ENCODE measurements at places on chromosomes 7 and 10.
A peak's percentile ranks its signal among the peaks of the same experiment; 100 is the strongest.

- no peak for DNase-seq
Observed at GRCh38 chr10:111338805-111339204, 262.0 kb downstream of the ADRA2A start.

DNA sequence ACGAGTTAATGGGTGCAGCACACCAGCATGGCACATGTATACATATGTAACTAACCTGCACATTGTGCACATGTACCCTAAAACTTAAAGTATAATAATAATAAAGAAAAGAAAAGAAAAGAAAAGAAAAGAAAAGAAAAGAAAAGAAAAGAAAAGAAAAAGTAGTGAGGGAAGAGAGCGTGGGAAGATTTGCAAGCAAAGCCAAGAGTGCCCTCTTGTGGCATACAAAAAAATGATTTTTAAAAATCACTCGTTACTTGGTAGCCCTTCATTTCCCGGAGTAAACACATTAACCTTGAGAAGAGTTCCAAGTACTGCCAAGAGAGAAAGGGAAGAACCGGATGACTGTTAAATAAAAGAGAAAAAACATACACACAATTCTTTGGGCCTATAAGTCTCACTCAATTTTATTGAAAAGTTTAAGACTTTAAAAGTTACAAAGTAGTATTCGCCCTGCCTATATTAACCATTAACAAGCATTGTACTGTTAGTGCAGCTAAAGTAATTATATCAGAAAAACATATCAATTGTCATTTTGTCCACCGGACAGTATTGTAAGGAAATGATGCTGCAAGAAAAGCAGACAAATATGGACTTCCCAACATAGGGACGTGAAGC lies 6.2 kb upstream of the CH25H start:
- DNase-seq = peak; percentile 15

GRCh38 chr7:92641921-92642511 lies 51.8 kb upstream of the FAM133B start:
- DNase-seq = no peak

DNA sequence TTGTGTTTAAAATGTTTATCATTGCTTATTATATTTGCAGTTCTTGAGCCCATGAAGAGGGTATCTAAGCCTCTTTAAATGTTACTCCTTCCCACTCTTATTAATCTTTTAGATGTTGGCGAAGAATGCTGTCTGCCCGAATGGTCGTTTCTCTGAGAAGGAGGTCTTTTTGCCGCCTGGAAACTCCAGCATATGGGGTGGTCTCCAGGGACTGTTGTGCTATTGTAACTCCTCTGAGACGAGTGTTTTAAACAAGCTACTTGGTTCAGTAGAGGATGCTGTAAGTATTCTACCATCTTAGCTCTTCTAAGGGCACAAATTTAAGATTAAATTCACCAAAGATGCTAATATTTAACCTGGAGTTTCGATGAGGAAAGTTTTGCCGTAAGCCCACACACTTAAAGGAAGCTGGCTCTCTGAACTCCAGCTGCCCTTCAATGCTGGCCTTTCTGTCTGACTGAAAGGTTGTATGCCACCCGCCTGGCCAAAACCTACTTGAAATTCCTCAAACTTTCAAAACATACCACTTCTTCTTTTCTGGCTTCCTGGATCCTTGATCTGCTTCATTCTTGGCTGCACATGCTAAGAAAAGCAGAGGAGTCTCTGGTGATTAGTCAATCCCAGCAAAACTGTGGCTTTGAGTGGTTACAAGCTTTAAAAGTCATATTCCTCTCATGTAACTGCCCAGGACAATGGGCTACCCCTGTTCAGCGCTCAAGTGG lies 74.7 kb downstream of the ABCA13 start:
- no peak for DNase-seq

- DNase-seq = no peak
Observed at GRCh38 chr10:129642427-129642826, 175.4 kb downstream of the MGMT start.

- DNase-seq = no peak
Observed at GRCh38 chr10:77685432-77685831, 47.8 kb upstream of the KCNMA1 start.

- no peak for DNase-seq
Observed at GRCh38 chr10:128711806-128712205, 585.6 kb upstream of the MKI67 start.

DNA sequence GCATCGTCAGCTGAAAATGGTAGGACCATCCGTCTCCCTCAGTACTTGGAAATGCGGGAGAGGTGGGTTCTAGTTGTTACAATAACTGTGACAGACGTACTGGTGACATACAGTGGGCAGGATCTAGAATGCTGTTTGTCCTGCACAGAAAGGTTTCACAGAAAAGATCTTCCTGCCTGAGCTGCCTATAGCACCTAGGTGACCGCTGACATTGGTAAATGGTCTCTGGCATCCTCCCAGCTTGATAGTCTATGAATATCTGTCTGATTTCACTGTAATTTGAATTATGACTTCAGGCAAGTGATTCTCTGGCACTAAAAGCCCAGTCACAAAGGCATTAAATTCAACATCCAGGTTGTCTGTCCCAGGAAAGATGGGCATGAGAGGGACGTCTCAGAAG lies 38.2 kb upstream of the CCDC3 start:
- no peak for DNase-seq

- DNase-seq = no peak
Observed at GRCh38 chr10:113971349-113971973, 72.2 kb upstream of the ADRB1 start.

DNA sequence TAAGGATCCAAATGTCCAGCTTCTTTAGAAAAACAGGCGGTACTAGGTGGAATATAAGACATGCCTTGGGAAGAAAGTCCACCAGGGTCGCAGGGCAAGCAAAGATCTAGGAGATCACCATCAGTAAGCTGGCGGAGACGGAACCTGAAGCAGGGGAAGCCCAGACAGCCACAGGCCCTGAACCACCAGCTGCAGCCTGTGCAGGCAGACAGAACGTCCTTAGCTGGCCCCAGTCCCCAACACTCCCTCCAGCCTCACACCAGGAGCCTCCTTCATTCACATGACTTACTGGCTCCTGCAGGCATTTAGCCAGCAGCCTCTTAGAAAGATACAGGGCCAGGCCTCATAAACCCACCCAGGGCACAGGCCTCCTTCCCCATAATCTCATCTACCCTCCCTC lies 17.4 kb downstream of the RGS10 start:
- DNase-seq = no peak

- no peak for DNase-seq
Observed at GRCh38 chr10:111018021-111018420, 58.8 kb upstream of the ADRA2A start.

GRCh38 chr7:104550362-104550761 lies 222.0 kb downstream of the LHFPL3 start:
- no peak for DNase-seq

GRCh38 chr10:102712089-102712488 lies 2.1 kb downstream of the ARL3 start:
- DNase-seq = no peak

DNA sequence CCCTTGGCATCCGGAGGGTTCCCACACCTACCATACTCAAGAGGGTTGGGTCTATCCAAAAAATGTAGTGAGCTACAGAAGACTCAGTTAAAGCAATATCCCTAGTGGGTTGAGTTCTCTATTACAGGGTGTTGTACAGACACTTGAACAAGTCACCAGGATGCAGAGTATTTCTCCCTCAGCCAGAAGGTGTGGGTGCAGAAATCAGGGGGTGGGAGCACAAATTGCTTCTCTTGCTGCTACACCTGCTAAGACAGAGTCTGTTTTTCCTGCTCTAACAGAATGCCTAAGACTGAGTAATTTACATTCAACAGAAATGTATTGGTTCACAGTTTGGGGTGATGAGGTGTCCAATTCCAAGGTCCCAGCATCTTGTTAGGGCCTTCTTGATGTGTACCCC lies 433.4 kb downstream of the TCERG1L start:
- DNase-seq = no peak

DNA sequence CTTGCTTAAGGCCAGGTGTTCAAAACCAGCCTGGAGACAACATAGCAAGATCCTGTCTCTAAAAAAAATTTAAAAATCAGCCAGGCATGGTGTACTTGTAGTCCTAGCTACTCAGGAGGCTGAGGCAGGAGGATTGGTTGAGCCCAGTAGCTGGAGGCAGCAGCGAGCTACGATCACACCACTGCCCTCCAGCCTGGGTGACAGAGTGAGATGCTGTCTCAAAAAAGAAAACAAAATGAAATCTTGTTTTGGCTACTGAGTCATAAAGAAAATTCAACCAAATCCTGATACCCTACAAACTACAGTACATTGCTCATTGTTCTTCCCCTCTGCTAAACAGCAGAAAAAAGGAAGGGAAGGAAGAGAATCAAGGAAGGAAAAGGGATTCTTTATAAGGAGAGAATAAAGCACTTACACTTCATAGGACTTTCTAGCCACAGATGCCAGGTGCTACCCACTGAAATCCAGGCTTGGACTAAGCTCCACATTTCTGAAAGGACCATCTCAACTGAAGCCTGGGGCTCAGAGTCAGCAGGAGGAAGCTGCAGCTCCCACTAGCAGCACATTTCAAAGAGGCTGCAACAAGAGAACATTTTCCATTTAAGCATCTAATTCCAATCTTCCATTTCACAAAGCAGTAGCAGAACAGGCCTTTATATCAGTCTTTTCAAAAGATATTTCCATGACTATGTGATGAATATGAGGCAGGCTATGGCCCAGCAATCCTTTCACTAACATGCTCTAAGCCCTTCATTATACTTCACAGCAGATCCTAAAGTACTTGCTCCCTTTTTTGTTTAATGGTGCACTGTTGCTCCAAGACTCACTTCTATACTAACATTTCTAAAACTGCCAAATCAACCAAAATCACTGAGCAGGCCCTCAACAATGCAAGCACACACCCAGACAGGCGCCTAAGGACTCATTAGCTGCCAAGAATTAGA lies 13.5 kb downstream of the TNPO3 start:
- DNase-seq = no peak

- no peak for DNase-seq
Observed at GRCh38 chr7:146720195-146720594, 603.6 kb downstream of the CNTNAP2 start.

GRCh38 chr7:138945154-138945553 lies 36.0 kb downstream of the KIAA1549 start:
- no peak for DNase-seq

GRCh38 chr7:55552320-55553023 lies 19.8 kb downstream of the VOPP1 start:
- no peak for DNase-seq

- DNase-seq = no peak
Observed at GRCh38 chr7:55110993-55111361, 92.2 kb downstream of the EGFR start.

GRCh38 chr10:24343686-24344085 lies 134.7 kb downstream of the KIAA1217 start:
- DNase-seq = no peak

GRCh38 chr7:149207324-149208035 lies 12.1 kb downstream of the ZNF282 start:
- no peak for DNase-seq

DNA sequence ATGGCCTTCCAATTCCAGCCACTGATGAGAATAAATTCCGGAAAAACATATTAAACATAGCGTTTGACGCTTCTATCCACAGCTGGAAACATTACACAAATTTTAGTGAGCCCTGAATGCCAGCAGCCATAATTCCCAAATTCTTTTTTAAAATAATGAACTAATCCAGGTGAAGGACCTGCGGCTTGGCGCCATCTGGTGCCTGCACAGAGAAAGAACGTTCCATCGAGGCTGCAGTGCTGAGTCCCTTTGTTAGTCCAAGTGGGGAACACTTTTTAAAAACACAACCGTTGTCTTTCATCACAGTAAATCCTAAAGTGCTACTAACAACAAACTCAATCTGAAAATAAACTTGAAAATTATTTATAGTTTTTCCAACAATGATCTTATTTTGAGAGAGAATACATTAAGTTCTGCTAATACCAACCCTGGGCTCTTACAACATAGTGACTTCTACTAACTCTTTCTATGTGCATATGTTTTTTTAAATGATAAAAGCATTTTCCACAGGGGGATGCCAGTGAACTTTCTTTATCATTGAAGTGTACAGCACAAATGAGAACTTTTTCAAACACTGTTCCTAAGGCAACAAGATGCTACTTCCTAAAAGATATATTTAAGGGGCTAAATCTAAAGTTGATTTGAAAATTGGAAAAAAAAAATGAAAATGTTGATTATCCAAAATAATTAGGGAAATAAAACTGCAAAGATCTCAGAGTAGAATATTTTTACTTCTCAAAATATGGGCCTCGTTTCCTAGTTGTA lies 166.9 kb upstream of the RNF32 start:
- DNase-seq = peak; percentile 9

- DNase-seq = no peak
Observed at GRCh38 chr10:33919244-33919643, 584.8 kb upstream of the NRP1 start.

DNA sequence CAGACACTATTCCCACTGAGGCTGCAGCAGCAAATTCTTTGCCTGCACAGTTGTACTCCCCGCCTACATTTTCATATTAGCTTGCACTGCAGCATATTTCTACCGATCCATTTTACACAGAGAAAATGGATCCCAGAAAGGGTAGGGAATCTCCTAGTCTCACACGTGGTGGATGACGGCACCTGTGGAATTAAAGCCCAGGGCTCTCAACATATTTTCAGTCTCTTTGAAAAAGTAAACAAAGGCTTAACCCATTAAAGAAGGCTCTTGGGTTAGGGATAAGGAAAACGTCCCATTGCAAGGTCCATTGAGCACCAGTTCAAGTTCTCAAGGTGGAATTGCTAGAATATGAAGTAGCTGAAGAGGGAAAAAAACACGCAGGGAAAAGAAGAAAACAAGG lies 49.4 kb upstream of the FOXI2 start:
- no peak for DNase-seq

DNA sequence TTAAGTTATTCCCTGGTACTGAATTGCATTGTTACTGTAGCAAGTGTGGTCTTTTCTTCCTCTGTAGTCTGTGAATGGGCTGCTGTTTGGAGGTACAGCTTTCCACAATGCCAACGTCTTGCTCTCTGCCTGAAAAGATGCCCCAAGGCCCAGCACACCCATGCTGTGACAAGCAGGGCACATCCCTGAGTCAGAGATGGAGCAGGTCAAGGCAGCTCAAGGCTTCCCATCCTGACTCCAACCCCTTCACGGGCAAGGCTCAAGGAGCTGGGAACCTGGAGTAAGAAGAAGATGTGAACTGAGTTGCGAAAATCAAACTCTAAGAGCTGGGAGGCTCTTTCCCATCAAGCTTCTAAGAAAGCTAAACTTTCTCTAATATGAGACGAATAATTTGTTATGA lies 27.2 kb downstream of the SVIL start:
- DNase-seq = no peak

- DNase-seq = no peak
Observed at GRCh38 chr7:16271355-16271915, 149.9 kb downstream of the CRPPA start.

DNA sequence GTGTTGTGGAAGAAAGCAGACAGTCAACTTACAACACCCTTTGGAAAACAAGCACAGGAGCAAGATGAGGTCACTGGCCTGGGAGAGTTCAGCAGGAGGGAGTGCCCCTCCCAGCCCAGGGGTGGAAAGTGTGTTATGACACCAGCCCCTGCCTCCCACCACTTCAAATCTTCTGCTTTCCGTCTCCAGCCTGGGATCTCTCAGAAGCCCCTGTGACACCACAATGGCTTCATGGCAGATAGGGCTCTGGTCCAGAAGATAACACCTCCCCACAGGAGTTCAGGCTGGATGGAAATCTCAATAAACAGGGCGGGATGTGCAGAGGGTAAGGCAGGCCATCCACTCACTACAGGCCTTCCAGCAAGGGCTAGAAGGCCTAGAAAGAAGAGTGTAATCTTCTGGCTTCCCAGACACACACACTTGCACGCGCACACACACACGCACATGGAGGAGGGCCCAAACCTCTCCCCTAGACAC lies 48.7 kb upstream of the ZMIZ1 start:
- no peak for DNase-seq

Data from NCI-H526 treated with DMSO at 0.1 percent for 48 hours (cell line).